ENCODE measurements at places on chromosomes 5 and 9.

DNA sequence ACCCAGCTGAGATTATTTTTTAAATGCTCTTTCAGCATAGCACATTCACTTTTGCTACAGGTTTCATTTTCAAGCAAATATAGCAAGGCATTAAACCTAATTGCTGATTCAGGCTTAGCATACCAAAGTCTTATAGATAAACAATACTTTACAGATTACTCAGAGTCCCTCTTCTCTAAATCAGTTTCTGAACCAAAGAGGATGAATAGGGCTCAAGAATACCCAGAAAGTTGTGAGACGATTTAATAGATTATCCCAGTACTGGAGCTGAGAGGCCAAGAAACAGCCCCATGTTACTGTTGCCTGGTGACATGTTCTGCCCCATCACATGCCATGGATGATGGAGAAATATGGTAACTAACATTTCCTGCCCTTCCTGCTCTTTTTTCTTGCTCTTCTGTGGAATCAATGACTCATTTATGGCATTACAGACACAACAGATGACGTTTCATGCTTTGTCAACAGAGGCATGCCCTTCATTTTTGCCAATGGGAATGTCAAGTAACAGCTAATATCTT lies 18.1 kb upstream of the SSBP2 start:
- no peak for DNase-seq

GRCh38 chr9:123406016-123406415 lies 50.0 kb downstream of the CRB2 start:
- DNase-seq, result no peak

DNA sequence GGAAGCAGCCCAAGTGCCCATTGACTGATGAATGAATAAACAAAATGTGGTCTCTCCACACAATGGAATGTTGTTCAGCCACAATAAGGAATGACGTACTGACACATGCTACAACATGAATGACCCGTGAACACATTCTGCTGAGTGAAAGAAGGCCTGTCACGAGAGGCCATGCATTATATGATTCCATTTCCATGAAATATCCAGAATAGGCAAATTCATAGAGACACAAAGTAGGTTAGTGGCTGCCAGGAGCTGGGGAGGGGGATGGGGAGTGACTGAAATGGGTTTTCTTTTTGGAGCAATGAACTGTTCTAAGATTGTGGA lies 41.4 kb downstream of the BICD2 start:
- no peak for DNase-seq

DNA sequence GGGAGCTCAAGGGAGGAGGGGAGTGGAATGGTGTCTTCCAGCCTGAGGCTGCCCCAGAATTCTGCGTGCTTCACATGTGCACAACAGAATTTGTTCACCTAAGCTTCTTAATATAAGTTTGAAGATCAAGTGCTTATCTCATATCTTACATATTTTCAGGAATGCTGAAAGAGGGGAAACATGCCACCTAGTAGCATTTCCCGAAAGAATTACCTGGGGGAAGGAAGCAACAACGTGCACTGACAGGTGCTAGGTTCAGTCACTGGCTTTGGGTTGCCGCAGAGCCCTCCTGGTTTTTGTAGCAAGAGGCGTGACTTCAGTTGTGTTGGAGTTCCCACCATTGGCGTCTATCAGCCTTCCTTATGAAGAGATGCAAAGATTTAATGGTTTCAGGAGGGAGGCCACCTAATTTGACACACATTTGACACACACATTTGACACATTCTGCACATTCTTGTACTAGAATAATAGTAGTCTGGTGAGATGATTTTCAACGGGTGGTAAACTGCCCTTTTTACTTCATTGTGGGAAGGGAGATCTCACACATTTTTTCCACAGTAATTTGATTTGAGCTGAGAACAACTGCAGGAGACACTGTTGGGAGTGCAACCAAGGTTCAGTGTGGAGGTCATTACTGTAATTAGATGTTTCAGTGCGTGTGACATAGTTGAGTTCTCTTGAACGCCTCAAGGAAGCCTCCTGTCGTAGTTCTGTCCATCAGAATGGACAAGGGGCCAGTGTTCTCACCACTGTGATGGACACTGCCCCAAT lies 481.3 kb downstream of the CCDC171 start:
- DNase-seq, result no peak

DNA sequence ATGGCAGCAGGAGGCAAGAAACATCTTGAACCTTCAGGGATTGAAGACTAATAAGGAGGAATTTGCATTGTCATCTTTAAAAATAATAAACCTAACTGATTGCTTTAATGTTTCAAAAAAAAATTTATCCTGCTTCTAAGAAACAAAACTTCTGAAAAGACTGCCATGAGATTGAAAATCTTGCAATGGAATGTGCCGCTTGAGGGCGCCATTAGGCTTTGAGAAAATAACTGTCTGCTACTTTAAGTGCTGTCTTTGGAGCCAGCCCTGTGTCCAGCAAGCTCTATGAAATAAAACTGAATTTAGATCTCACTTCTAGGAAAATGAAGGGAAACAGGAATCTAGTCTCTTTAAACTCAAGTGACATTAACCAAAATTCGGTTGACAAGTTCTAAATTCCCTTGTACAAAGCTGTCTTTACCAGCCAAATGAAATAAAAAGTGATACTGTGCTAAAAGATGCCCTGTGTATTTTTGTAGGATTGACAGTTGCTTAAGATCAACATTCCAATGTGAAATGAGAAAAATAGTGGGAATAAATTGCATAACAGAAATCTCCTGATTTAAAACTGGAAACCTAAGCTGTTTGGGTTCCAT lies 79.4 kb downstream of the ESM1 start:
- no peak for DNase-seq

DNA sequence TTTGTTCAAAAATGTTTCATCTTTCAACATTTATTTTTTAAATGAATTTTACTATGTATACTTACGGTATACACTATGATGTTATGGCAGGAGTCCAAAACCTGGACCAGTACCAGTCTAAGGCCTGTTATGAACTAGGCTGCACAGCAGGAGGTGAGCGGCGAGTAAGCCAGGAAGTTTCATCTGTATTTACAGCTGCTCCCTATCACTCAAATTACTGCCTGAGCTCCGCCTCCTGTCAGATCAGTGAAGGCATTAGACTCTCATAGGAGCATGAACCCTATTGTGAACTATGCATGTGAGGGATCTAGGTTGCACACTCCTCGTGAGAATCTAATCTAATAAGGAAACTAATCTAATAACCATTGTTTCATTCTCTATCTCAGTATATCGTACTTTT lies 715.5 kb upstream of the PTPRD start:
- DNase-seq, result no peak

DNA sequence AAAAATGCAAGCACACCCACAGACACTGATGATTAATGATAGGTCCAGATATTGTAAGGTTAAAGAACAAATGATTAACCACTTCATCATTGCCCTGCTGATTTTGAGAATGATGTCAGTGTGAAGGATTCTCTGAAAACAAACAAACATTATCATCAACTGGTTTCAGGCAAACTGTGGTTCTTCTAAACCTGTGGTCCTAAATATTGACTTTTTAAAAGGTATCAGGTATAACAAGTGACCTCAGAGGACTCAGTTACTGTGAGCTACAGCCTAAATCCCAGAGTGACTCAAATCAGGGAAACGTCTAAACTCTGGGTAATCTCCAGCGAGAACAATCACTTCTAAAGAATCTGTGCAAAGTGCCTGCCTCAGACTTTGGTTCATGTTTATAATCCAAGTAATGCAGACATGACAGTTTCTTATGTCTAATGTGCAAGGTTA lies 172.3 kb upstream of the CDH6 start:
- DNase-seq, result no peak

DNA sequence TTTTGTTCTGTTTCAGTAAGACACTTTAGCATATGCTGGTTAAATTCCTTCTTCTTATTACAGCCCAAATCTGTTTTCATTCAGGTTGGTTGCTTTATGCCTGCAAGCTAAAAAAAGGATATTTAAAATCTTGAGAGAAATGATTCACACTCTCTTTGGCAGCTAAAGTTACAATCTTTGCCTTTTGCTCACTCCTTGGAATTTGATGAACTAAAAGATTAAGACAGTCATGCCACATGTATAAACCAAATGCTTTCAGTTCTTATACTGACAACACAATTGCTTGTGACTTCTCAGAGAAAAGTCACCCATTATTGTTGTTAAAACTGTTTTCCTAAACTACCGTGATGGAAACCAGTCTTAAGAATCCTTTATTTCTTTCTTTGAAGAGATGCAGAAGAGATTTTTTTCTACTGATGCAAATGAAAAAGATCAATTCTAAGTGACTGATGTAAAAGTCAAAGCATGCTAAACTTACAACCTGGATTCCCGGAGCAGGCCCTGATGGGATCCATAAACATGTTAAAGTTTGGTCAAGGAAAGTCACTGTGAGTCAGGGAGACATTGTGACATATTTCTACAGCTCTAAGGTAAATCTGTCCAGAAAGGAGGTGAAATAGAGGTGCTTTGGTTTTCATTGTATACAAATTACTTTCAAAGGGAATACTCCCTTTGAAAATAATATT lies 144.2 kb upstream of the CDH10 start:
- DNase-seq, result no peak

DNA sequence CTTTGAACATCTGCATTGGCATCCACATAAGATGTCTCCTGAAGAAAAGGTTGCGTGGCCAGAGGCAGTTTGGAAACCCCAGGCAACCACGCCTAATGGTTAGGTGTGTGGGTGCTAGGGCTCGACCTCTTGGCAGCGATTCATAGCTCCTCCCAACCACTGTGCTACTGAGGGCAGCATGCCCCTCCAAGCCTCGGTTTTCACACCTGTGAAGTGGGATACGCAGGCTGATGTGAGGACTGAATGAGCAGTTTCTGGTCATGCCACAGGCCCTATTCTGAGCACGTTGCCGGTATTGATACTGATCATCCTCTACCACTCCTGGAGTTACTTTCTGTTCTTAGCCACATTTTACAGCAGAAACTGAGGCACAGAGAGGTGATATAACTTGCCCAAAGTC lies 19.1 kb downstream of the NDST1 start:
- no peak for DNase-seq
